ENCODE measurements at places on chromosomes 5 and 9. TPM values are rescaled to one million over a fixed set of nuclear protein-coding genes. Genes with fewer than 3 reads are reported as not detected.

SLC36A1 gene
- total RNA-seq: 6.0 TPM

OR5C1 gene
- not detected for total RNA-seq

SCGB3A2 gene
- total RNA-seq: not detected

CAPSL gene
- not detected for total RNA-seq

THBS4 gene
- 0.73 TPM for total RNA-seq

FBP2 gene
- total RNA-seq: not detected

HMCN2 gene
- total RNA-seq: not detected

CXXC5 gene
- total RNA-seq: 0.85 TPM

PTGS1 gene
- total RNA-seq: 0.27 TPM

RLN2 gene
- 2.4 TPM for total RNA-seq

EIF4E1B gene
- total RNA-seq: not detected

FIBCD1 gene
- not detected for total RNA-seq

MCIDAS gene
- total RNA-seq: not detected

PCDHB9 gene
- total RNA-seq: not detected

ACTBL2 gene
- not detected for total RNA-seq

CDHR2 gene
- total RNA-seq: 1.7 TPM

GBGT1 gene
- 14.3 TPM for total RNA-seq

RGS7BP gene
- total RNA-seq: not detected

TAF1L gene
- total RNA-seq: not detected

PCDHB8 gene
- total RNA-seq: not detected

CA9 gene
- not detected for total RNA-seq

STOM gene
- 109 TPM for total RNA-seq
